ENCODE measurements at places on chromosomes 12 and 14.
A peak's percentile ranks its signal among the peaks of the same experiment; 100 is the strongest.

DNA sequence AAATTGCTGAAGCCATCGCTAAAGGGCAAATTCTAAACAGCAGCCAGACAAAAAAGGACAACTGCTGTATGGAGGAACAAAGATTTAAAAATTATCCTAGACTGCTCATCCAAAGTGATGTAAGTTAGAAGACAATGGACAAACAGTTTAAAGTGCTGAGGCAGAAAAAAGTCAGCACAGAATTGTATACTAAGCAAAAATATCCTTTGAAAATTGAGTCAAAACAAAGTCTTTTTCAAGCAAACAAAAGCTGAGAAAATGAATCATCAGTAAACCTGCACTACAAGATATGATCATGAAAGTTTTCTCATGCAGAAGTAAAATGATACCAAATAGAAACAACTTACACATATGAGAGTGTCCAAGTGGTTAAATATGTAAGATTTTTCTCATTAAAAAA, 43.6 kb downstream of the EML5 start:
- no peak for DNase-seq

- no peak for DNase-seq
These were observed 19.4 kb downstream of the UTP20 start for GRCh38 chr12:101299346-101299745.

DNA sequence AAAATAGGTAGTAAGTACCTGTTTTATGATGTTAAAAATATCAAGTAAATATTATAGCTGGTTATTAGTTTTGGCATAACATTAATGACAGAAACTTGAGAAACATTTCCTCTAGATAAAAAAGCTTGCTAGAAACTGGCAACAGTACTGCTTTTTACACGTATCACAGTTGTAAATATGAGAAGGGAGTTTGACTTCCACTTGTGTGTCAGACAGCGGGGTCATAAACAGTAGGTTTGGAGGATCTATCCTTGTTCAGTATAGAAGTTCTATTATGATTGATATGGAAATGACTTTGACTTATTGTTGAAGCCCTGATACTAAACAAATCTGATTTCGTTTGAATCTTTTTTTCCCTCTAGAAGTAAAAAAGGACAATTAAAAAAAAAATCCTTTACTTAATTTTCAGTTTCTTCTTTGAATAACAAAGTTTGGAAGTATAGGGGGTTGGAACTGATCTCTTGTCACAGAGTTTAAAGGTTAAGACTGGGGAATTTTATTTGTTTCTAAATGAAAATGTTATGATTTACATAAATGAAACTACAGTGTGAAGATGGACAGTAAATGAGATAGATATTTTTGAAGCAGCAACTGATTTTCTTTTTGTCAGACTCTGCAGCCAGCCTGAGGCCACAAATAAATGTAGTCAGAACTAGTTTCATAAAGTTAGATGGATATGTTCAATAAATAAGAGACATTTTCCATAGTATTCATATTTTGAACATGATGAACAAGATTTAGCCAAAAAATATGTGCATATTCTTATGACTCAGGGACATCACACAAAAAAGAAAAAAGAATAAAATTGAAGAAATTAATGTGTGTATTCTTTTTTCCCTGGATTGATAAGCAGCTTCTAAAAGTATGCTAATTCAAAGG, 50.1 kb downstream of the WNK1 start:
- no peak for DNase-seq

GRCh38 chr12:71645268-71645667, 18.4 kb downstream of the ZFC3H1 start:
- no peak for DNase-seq

- no peak for DNase-seq
These were observed 316.9 kb upstream of the E2F7 start for GRCh38 chr12:77382096-77382742.

DNA sequence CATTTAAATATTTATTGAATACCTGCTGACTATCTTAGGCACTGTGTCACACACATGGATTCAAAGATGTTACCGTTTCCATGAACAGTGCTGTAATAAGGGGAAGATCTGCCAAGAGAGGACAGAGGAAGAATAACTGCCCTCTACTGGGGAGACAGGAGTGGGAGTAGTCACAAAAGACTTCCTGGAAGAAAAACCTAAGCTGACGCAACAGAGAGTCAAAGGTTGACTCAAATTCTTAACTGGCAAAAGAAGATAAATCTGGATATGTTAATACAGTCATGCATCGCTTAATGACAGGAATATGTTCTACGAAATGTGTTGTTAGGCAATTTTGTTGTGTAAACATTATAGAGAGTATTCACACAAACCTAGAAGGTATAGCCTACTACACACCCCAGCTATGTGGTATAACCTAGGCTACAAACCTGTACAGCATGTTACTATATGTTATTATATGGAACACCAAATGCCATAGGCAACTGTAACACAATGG, 51.5 kb downstream of the DCAF5 start:
- no peak for DNase-seq

DNA sequence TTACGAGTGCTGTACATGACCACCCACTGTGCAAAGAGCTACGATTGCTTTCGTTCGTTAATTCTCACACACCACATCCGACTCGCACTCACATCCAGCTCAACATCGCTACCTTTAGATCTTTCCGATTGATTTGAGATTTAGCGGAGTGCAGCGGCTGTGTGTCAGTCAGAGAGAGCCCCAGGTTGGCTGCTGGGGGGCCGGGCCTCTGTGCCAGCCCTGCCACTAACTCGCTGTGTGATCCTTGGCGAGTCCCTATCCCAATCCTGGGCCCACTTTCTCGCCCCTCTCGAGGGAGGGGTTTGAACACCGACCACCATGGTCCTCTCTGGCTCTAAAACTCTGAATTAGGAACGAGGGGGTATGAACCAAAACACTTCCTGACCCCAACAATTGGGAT, 8.6 kb downstream of the DLK1 start:
- DNase-seq, result no peak

DNA sequence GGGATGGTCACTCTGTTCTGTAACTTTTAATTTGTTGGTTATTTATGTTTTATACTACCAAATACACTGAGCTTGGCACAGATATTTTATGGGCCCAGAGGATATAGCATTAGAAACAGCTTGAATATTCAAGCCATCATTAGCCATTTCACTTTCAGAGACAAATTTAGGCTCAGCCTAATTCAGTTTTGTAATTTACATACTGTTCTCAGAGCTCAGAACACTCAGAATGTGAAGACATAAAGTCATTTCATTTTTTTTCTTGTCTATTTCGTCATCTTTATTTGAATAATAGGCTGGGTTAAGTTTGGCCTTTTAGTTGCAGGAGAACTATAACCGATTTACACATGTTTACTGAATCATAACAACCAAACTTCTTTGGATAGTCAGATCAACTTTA, 361.7 kb downstream of the SNAPC1 start:
- DNase-seq, result no peak

- no peak for DNase-seq
These were observed 7.9 kb upstream of the HCAR1 start for GRCh38 chr12:122738571-122738970.

- DNase-seq, result no peak
These were observed 177.9 kb downstream of the MYRFL start for GRCh38 chr12:70002912-70003255.

GRCh38 chr14:94011795-94012194, 14.3 kb upstream of the OTUB2 start:
- DNase-seq, result no peak

- peak; percentile 45 for DNase-seq
These were observed 1.8 kb upstream of the SAMD4A start for GRCh38 chr14:54564868-54565784.

DNA sequence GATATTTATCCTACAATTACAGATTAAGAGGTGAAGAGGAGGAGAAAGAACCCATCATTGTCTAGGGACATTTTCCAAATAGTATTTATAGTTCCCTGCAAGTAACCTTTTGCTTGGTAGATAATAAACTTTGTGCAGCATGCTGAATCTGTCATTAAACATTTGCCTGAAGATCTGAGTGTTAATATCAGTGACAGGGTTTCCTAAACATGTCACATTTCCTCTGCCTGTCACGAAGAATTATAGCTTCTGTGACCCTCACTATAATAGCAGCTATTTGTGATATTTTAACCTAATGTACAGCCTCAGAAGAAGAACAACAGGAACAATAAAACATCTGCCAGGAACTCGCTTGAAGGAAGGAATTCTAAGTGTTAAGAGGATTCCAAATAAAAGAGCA, 350.3 kb downstream of the GXYLT1 start:
- DNase-seq, result no peak

GRCh38 chr12:48946205-48946604, 11.1 kb downstream of the ARF3 start:
- DNase-seq, result no peak

GRCh38 chr12:86712425-86712843, 456.2 kb upstream of the MGAT4C start:
- no peak for DNase-seq
